AG04449 (cell line): ENCODE measurements at places on chromosomes 6 and 20.

DNA sequence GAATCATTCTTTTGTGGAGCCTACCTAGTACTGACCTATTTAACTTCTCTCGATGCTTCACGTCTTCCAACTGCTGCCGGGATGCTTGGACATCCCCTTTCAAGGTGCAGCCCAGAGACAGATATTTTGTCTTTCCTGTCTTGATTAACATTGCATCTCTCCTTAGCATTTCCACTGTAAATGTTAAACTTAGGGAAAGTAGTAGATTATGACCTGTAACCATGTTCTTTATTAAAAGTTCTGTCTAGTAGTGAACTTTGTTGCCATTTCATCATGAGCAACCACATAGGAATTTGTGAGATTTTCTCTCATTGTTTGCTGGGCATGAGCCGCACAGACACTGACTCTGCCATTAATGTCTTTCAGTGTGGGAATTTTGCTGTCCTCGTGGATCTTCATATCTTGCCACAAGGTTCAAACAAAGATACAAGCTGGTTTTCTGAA is 117.9 kb downstream of the JAG1 start:
- DNase-seq: no peak

DNA sequence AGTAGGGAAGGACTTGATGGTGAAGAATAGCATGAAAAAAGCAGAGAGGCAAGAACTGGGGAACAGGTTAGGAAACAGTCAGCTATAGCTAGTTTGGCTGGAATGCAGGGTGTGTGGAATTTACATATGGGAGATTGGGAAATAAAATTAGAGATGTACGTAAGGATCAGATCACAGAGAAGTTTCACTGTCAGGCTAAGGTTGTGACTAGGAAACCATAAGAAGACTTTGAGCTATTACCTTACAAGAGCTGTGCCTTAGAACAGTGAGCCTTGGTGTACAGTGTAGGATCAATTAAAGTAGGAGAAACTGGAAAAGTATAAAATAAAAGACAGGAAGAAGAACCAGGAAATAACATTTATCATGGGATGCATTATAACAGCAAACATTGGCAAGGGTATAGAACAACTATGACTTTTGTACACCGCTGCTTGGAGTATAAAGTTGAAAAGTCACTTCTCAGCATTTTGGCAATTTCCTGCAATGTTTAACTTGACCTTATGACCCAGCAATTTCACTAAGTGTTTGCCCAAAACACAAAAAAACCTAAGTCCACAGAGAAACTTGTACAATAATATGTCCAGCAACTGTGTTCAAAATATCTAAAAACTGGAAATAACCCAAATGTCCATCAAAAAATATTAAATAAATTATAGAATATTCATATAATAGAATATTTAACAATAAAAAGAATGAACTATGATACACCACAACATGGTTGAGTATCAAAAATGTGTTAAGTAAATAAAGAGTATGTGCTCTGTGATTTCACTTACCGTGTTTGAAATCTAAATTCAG is 31.2 kb upstream of the SPTLC3 start:
- DNase-seq: no peak

DNA sequence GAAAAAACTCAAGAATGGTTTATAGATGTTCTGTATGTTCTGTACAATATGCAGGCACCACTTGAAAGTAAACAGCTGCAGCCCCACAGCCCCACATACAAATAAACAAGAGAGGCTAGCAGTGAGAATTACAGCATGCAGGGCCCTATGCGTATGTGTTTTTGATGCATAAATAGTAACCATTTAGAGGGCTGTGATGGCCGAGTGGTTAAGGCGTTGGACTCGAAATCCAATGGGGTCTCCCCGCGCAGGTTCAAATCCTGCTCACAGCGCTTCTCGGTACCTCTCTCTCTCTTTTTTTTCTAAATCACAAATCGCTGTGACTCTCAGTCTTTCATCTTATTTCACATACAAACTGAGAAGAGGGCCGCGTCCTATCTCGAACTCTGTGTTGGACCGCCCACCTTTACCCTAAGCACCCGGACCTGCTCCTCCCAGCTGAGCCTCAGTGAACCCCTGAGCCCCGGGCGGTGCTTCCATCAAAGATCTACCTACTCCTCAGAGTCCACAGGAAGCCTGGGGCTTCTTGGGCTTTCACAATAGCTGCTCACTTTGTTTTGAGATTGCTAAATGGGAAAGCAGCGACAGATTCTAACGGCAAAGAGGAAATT is 37.7 kb upstream of the PRSS16 start:
- no peak for DNase-seq

DNA sequence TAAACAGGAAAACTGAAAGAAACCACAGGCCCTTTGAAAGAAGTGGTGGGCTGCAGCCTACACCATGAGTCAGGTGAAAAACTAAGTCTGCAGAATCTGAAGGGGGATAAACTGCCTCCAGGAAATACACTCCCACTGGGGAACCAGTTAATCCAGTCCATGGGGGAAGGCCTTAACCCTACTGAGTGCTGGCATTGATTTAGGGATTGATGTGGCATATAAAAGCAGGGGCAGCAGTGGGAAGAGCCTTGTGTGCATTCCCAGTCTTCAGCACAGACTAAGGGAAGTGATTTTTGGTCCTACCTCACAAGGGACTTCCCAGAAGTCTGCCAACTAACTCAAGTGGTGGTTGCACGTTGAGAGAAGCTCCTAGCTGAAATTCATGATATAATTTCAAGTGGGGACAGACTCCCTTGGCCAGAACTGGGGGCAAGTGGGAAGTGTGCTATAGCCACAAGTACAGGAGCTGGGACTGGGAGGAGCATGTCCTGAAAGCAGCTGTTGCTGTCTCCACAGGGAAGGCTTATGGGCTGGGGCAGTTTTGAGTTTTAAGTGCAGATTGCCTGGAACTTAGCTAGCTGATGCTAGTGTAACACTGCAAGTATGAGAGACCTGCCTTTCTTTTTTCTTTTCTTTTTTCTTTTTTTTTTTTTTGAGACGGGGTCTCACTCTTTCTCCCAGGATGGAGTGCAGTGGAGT is 31.2 kb downstream of the CITED2 start:
- DNase-seq: no peak

- DNase-seq: no peak
These were observed 27.5 kb downstream of the RNASET2 start for GRCh38 chr6:166928644-166929541.

- DNase-seq: no peak
These were observed 60.1 kb downstream of the RPP40 start for GRCh38 chr6:4943716-4944115.

DNA sequence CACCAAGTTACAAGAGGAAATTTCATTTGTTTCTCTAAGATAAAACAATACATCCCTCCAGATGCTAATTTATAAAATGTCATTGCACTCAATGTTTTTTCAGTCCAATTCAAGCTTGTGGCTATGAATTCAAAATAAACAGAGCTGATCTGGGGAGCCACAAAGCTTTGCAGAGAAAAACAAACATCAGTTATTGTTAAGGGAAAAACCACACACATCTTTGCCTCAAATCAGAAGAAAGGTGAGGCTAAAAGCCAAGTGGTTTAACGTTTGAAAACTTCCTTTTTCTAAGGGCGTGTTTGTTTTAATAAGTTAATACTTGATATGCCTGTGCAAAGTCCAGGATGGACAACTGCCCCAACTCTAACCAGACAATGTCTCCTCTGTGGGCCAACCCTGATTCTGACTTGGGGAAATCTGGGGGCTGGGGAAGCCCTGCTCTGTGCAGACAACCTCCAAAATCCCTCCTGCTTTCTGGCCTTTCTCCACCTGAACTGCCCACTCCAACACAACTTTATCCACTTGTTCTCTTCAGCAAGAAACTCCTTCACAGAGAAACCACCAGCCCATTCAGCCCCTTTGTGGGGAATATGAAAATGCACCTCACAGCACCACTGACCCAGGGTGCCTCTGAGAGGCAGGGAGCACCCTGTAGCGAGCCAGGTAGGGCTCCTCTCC is 44.6 kb upstream of the NT5E start:
- DNase-seq: no peak

- no peak for DNase-seq
These were observed 37.1 kb downstream of the QRSL1 start for GRCh38 chr6:106666282-106667021.

- peak; percentile 67 for DNase-seq
These were observed 6.8 kb upstream of the RIPK1 start for GRCh38 chr6:3061501-3061941.

DNA sequence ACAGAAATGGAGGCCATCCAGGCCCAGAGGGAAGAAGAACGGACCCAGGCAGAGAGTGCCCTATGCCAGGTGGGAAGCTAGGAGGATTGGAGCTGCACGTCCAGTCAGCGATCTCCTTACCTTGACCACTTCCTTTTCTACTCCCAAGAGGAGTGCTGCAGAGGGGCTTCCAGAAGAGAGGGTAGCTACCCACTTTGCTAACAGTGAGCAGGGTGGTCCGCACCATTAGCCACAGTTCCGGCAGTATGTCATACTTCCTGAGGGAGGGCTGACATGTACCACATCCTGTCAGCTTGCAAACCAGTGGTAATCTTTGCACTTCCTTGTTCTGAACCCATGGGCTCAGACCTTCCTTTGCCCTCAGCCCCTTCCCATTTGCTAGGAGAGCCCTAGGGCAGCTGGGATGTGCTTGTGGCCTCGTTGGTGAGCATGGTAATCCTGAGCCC is 35.4 kb downstream of the CEP250 start:
- no peak for DNase-seq

DNA sequence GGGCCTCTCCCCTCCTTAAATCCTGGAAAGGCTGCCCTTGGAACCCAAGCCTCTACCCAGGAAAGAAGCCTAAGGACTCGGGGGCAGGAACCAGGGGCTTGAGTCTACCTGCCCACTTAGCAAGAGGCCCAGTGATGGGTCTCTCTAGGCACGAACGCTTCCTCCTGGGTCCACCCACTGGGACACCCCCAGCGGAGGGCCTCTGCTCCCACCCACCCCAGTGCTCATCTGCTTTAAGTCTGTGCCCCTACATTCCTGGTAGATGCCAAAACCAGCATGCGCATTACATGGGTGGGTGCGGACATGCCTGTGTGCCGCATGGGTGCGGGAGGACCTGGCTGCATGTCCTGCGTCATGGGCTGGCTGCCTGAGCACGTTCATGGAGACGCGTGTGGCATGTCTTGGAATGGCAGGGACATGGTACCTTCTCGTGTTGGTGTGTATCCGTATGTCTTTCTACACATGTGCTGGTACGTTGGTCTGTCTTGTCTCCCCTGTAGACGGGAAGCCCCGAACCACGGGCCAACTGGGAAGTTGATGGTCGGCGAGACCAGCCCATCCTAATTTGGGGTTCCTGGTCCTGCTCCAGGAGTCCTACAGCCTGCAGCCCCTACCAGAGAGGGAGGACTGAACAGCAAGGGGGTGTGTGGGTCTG is 29.3 kb downstream of the SNPH start:
- DNase-seq: no peak

GRCh38 chr6:156876302-156876701 is 99.1 kb downstream of the ARID1B start:
- DNase-seq: no peak

GRCh38 chr6:159017757-159018559 is 18.0 kb upstream of the RSPH3 start:
- DNase-seq: no peak

DNA sequence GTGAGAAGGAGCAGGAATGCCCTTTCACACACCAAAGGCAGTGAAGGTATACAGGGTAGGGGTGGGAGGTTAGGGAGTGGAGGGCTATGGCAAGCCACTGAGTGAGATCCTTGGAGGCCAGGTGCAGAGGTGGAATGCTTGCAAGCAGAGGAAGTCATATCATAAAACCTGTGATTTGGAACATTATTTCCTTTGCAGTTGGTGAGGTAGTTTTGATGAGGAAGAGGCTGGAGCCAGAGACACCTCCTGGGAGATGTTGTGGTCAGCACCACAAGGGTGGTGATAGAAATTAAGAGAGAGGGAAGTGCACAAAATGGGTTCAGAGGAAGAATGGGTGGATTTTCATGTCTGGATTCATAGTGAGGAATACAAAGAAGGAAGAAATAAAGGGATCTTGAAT is 73.0 kb downstream of the PLCB4 start:
- DNase-seq: no peak

DNA sequence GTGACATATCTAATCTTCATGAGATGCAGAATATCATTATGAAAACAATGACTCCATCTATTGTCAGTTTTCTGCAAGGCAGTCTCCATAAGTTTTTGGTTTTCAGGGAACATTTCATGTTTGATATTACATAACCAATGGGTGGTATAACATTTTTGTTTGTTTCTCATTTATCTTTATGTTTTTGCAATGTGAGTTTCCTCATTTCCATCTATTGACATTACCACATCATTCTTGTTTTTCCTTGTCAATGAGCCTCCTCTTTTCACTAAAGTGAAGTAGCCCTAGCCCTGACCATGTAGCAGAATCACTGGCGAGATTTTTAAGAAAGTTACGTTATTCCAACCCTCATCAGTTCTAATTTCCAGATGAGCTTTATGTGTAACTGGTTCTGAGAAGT is 4.4 kb downstream of the EFHC1 start:
- no peak for DNase-seq

GRCh38 chr6:163417595-163417994 is 3.1 kb downstream of the QKI start:
- DNase-seq: no peak

GRCh38 chr6:144008120-144008811 is at the start of gene PLAGL1:
PLAGL1 (minus strand) TSS chr6:144008259; CDS start chr6:143948136, 60,123 bp downstream.
- DNase-seq: no peak

DNA sequence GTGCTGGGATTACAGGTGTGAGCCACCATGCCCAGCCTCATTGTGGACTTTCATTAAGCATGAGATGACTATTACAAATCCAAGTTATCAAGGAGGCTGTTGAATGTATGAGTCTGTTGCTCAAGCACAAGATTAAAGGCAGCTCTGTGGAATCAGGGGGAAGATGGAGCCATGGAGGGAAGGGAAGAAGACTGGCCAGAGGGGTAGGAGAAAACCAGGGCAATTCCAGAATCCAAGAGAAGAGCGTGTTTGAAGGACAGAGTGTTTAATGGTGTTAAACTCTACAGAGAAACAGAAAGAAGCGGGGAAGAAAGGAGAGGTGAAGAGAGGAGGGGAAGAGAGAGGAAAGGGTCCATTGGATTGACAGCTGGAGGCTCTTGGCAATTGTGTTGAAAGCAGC is 49.8 kb upstream of the TTPAL start:
- DNase-seq: no peak

DNA sequence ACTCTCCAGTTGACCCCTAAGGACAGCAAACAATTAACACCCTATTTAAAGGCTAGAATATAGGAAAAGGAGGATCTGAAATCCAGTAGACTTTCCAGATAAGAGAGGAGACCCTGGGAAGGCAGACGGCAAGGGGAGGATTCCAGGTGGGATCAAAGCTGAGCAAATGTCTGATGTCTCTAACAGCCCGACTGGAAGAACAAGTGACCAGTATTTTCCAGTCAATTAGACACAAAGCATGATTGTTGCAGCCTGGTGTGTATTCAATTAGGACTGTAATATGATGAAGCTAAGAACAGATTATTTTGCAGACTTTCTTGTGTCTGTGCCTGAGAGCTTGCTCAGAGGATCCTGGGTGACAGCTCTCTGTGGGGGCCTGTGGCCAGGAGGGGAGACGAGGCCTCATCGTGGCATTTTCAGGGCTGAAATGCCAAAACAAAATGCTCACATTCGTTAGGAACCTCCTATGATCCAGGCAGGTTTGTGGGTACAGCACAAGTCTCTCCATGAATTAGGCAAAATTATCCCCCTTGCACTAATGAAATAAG is 471.8 kb upstream of the AGPAT4 start:
- DNase-seq: no peak

GRCh38 chr6:150273457-150274309 is 95.1 kb upstream of the IYD start:
- DNase-seq: no peak

GRCh38 chr6:23002044-23002619 is 432.8 kb downstream of the HDGFL1 start:
- DNase-seq: no peak

- DNase-seq: no peak
These were observed 98.9 kb downstream of the EYA2 start for GRCh38 chr20:46993465-46994095.
